DND-41 (cell line): ENCODE measurements at places on chromosomes 13 and 19.

- no peak for DNase-seq
Measured at GRCh38 chr13:83215627-83216026, 666.6 kb downstream of the SLITRK1 start.

DNA sequence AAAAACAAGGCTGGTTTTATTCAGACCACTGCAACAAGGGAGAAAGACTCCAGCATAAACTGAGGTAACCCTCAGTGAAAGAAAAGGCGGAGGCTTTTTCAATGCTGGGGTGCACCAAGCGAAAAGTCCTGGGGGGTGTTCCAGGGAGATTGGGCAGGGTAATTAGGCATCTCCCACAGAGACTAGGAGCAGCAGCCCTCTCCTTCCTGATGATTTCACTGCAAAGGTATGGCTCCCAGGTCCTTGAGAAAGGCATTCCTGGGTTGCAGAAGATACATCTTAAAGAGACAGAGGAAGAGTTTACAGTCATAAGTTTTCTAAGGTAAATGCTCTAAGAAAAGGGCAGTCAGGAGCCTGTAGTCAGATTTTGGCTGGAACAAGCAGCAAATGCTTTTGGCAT lies 412.0 kb downstream of the FOXO1 start:
- no peak for DNase-seq

GRCh38 chr13:52067237-52067636 lies 42.7 kb downstream of the UTP14C start:
- no peak for DNase-seq

DNA sequence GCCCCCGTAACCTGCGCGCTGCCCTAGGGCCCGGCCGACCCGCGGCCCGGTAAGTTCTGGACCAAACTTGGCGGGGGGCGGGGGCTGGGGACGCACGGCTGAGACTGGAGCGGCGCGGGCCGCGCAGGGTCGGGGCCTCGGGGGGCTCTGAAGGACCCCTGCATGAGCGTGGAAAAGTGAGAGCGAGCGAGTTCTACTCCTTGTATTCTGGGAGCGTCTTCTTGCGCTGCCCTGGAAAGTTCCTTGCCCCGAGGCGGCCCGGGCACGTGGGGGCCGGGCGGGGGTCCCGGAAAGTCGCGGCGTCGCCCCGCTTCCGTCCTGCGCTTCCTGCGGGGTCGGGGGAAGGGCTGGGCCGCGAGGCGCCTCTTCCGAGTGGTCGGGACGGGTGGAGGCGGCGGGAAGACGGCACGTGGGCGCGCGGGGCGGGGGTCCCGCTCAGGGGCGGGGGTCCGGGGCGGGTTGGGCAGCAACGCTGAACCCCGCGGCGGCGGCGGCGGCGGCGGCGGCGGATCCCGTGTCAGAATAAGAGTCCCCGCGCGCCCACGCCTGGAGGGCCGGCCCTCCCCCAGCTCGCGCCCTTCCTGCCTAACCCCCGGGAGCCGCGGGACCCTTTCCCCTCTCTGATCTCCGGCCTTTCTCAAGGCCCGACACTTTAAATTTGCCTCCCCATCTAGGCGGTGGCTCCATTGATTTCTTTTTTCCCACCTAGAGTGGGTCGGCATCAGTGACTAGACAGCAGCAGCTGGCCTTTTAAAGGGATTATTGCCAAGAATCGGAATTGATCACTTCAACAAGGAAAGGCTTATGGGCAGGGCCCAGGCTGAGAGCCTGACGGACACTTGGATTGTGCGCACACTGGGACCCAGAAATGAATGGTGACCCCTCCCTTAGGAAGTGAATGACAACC lies 749 bp downstream of the GATAD2A start:
- DNase-seq, result peak; percentile 79

DNA sequence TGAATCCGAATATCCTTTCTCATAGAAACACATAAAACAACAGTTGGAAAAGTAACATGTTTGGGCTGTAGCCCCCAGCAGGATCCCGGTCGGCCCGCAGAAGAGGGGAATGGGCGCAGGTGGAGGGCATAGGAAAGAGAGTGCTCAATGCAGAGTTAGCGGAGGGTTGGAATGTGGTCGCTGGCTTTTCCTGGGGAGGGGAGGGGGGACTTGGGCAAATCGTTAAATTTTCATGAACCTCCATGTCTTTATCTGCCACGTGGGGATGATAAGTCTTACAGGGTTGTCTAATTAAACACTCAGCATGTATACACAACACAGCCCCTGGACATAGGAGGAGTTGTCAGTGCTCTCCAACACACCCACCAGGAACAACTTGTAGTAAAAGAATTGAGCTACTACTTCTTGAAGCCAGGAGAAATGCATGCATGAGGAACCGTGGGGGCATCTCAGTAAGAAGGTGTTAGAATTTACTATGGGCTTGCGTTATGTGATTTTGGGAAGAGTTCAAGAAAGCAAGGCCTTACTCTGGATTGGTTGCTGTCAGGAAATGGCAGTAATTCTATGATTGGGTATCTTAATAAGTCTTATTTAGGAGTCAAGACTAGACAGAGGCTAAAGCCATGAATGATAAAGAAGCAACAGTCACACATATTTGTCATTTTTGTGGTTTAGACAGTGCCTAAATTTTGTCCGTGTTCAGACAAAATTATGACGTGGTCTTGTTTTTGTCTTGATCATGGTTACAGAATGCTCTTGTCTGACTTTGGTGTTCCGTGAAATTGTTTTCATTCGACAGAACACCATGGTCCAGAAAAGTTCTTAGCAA lies 671 bp upstream of the SLC46A3 start:
- DNase-seq, result no peak

- DNase-seq, result no peak
Measured at GRCh38 chr13:68995972-68996667, 1111.5 kb upstream of the ATXN8OS start.

GRCh38 chr13:105569816-105570215 lies 965.6 kb downstream of the EFNB2 start:
- DNase-seq, result no peak

GRCh38 chr19:48842789-48843162 lies 6.5 kb upstream of the HSD17B14 start:
- peak; percentile 64 for DNase-seq

GRCh38 chr13:110700186-110700585 lies 5.7 kb downstream of the CARS2 start:
- DNase-seq, result no peak

- DNase-seq, result no peak
Measured at GRCh38 chr13:79703772-79704171, 222.8 kb downstream of the NDFIP2 start.

- no peak for DNase-seq
Measured at GRCh38 chr19:2365201-2365970, 5.3 kb downstream of the TMPRSS9 start.

GRCh38 chr13:48138270-48138669 lies 43.4 kb upstream of the MED4 start:
- DNase-seq, result no peak

GRCh38 chr19:37593996-37594303 lies 642 bp downstream of the ZNF571 start:
- no peak for DNase-seq

GRCh38 chr13:23212671-23213070 lies 31.9 kb downstream of the SGCG start:
- DNase-seq, result no peak

- DNase-seq, result no peak
Measured at GRCh38 chr13:38868870-38869269, 121.8 kb downstream of the STOML3 start.

GRCh38 chr13:36819739-36820090 lies 693 bp downstream of the RFXAP start:
- peak; percentile 64 for DNase-seq

DNA sequence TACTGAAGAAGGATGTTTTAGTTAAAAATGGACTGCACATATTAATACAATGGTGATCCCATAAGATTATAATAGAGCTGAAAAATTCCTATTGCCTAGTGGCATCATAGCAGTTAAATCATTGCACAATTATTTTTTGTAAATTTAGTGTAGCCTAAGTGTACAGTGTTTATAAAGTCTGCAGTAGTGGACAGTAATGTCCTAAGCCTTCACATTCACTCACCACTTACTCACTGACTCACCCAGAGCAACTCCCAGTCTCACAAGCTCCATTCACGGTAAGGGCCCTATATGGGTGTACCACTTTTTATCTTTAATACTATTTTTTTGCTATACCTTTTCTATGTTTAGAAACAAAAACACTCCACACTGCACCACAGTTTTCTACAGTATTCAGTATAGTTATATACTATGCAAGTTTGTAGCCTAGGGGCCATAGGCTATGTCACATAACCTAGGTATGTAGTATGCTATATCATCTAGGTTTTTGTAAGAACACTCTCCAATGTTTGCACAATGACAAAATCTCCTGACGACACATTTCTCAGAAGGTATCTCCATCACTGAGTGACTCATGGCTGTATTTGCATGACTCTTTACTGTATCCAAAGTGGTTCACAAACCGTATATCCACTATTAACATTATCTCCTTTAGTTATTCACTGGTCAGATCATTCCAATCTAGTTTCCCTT lies 536.0 kb downstream of the KLF12 start:
- no peak for DNase-seq

- DNase-seq, result no peak
Measured at GRCh38 chr19:1263188-1263587, 5.9 kb upstream of the CIRBP start.

- DNase-seq, result no peak
Measured at GRCh38 chr19:51824281-51825005, 29.5 kb downstream of the FPR3 start.

DNA sequence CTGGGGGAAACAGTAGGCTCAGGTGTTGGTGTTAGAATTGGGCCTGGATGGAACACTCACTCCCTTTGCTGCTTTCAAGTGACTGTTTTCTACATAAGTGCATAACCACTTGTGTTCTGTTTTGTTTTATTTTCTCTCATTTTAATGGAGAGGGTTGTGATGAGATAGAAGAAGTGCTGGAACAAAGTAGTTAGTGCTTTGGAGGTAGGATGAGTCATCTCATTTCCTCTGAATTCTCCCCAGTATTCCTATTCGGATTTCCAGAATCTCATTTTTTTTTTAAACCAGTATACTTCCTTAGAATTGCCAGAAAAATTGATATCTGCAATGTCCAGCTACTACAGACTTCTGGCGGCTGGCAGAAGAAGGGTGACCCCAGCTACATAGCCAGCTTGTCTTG lies 575.9 kb downstream of the MYO16 start:
- no peak for DNase-seq

- no peak for DNase-seq
Measured at GRCh38 chr13:93248627-93249047, 22.0 kb downstream of the GPC6 start.

DNA sequence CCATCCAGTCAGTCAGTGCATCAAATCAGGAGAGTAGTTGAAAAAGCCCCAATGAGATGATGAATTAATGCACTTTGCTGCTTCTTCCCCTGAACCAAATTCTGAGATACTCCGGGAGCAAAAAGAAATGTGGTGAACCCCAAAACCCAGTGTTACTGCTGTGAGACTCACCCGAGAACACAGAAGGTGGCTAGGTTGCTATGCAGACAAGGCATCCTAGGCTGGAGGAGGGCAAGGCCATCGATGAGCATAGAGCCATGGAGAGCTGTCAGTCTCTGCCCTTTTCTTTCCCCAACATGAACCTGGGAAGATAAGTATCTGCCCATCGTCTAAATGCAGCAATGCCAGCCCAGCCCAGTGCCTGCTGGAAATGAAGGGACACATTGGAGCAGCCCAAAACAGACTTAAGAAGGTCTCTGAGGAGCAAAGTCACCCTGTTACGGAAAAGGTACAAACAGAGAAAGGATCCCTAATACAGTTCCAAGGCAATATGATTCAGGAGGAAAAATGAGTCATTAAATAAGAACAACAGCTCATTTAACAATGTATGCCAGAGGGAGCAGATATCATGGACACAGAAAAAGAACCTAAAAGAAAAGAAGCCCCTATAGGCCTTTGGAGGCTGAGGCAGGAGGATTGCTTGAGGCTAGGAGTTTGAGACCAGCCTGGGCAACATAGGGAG lies 272.0 kb downstream of the FOXO1 start:
- DNase-seq, result no peak

- no peak for DNase-seq
Measured at GRCh38 chr19:51226067-51226466, 1.2 kb downstream of the CD33 start.

GRCh38 chr19:19956434-19957075 lies 55.8 kb downstream of the ZNF93 start:
- DNase-seq, result no peak

DNA sequence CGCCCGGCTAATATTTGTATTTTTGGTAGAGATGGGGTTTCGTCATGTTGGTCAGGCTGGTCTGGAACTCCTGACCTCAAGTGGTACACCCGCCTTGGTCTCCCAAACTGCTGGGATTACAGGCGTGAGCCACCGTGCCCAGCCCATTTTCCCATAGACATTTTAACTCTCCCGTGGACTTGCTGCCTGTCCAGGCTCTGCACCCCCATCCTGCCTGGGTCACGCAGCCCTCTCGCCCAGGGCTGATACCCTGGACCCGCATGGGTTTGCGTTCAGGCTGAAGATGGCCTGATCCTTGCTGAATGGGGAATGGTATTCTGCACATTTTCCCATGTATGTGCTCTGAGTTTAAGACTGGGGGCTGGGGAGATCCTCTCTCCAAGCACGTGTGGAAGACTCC lies 46.0 kb upstream of the RANBP3 start:
- DNase-seq, result no peak

DNA sequence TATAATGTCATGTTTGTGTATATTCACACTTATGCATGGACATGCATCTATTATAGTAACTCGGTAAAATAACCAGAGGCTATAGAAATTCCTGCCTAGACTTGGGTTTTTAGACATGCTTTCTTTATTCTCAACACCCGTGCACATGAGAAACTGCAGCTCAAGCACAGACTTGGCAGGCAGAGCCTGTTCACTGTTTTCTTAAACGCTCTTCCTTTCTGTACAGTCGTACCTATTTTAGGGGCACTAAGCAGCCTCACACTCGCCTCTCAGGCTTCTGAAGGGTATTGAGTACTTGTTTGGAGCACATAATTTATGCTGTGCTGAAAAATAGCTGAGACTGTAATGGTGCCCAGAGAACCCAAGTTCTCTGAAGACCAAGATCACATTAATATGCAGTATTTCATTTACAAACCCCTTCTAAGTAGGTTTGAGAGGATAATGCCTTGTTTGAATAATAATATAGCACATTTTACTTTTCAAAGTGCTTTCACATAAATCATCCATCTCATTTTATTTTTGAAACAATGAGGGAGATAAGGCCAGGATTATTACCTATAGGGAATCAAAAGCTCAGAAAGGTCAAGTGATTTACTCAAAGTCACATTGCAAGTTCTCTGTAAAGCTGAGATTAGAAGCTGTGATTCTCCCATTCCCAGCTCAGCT lies 429.9 kb downstream of the SPRY2 start:
- DNase-seq, result no peak

DNA sequence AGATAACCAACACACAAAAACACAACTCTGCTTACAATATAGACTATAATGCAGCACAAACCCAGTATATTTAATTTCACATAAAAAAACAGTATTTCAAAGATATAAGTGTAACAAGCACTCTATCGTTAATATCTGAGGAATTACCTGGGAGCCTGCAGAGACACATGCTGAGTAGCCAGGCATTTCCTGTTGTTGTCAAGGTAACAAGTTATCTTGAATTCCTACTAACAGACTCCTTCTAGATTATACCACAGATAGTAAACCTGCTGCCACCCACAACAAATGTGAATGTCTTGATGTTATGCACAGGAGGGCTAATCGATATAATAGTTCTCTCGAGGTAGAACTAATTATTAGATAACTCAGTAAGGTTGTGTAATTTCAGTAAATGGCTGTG lies 826.0 kb upstream of the PRR20A start:
- DNase-seq, result no peak

- no peak for DNase-seq
Measured at GRCh38 chr13:43240278-43240677, 216.9 kb downstream of the DNAJC15 start.

GRCh38 chr13:99548448-99548847 lies 47.2 kb downstream of the TM9SF2 start:
- no peak for DNase-seq
